Left ventricle myocardium inferior (tissue), 1 donor: ENCODE measurements at places on chromosomes 7 and 10.

GRCh38 chr10:82866424-82867020 lies 991.5 kb downstream of the NRG3 start:
- DNase-seq = no peak
- H3K36me3 ChIP-seq = no peaks in the 10 kb centered on the region
- no peak overlapping the region for H3K27ac ChIP-seq
- no peaks in the 10 kb centered on the region for H3K4me1 ChIP-seq
- H3K4me3 ChIP-seq = no peak overlapping the region
- H3K27me3 ChIP-seq = no peaks in the 10 kb centered on the region

GRCh38 chr7:78148166-78148894 lies 349.8 kb downstream of the PHTF2 start:
- peaks cover 5% of the 10 kb centered on the region for H3K4me1 ChIP-seq
- DNase-seq = no peak
- no peaks in the 10 kb centered on the region for H3K27me3 ChIP-seq
- no peak overlapping the region for H3K4me3 ChIP-seq
- no peaks in the 10 kb centered on the region for H3K36me3 ChIP-seq
- H3K27ac ChIP-seq = no peak overlapping the region

GRCh38 chr10:93006435-93007039 lies 54.1 kb upstream of the CYP26C1 start:
- H3K4me3 ChIP-seq = no peak overlapping the region
- H3K27me3 ChIP-seq = no peaks in the 10 kb centered on the region
- H3K4me1 ChIP-seq = no peaks in the 10 kb centered on the region
- no peak for DNase-seq

DNA sequence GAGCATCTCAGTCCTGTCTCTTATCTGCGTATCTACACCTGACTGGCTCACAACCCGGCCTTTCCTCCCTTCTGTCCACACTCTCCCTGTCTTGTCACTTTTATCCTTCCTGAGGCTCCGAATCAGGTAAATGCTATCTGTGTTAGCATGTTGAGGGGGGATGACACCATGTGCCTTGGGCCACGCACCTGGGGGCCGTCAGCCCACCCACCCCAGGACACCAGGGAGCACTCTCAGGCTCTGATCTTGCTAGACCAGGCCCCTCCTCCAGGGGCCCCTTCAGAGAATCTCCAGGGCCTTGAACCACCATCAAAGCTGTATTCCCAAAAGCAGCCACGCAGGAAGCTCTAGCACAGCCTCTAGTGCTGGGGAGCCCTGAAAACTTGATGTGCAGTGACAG lies 278.7 kb upstream of the SHH start:
- H3K36me3 ChIP-seq = no peaks in the 10 kb centered on the region
- no peak overlapping the region for H3K4me3 ChIP-seq
- no peak overlapping the region for H3K27ac ChIP-seq
- no peaks in the 10 kb centered on the region for H3K4me1 ChIP-seq
